Fibroblast of villous mesenchyme (primary cell): ENCODE measurements at places on chromosomes 13 and 19. TPM values are rescaled to one million over a fixed set of nuclear protein-coding genes. Genes with fewer than 3 reads are reported as not detected.

DNA sequence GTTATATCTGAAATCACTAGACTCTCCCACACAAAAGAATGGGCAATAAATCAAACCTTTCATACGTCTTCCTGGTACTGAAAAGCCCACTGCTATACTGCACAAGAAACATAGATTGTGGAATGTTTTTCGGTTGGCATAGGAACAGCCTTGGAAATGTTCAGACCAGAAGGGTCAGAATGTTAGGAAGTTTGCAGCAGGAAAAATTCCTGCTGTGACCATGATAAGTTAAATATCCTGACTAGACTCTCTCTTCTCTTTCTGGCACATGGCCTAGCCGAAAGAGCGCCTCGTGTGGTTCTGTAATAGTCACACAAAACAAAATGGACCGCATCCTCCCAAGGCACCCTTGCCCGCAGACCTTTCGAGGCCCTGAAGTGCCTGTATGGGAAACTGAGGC is 427.2 kb downstream of the COG6 start:
- peak; percentile 58 for DNase-seq

- no peak for DNase-seq
These were observed 11.0 kb upstream of the TPT1 start for GRCh38 chr13:45352031-45352430.

Gene CNFN
- total RNA-seq: 0.32 TPM in 1 of 2 replicates, not detected in the other

Gene PLK5
- total RNA-seq: under 0.01 TPM in 1 of 2 replicates, not detected in the other

Gene IZUMO2
- total RNA-seq: not detected in 2 replicates

Gene CGB8
- not detected in 2 replicates for total RNA-seq

DNA sequence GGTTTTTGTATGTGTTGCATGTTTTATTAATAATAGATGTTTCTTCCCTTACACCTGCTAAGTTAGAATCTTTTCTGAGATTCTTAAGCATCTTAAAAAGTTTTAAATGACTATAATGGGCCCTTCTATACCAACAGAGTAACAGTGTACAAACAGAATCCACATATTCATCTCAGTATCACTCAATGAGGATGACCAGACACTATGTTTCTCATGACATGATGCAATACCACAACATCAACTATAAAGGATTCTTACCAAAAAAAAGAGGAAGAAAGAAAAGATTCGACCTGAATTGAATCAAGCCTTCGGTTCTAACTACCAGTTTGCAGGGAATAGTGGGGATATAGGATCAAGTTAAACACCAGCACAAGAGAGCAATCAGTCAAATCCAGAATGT is 56.5 kb downstream of the INTS6 start:
- DNase-seq: peak; percentile 75

DNA sequence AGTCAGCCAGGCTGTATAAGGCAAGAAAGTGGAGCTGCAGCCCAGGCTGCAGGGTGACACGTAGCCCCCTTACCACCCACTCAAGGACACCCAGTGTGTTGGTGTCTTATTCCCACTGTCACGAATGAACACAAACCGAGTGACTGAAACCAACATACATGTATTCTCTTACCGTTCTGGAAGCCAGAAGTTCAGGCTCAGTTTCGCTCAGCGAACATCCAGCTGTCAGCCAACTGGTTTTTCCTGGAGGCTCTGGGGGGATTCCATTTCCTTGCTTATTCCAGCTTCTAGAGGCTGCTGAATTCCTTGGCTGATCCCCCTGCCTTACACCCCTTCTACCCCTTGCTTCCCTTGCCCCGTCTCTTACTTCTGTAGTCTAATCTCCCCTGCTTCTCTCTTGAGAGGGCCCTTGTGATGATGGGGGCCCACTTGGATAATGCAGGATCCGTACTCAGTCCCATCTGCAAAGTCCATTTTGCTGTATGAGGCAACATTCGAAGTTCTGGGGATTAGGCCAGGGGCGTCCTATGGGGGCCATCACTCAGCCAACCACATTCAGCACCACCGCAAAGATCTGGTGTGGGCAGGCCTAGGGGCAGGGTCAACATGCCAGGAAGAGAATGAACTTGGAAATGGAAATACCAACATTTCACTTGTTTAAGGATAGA is 47.3 kb upstream of the MTIF3 start:
- DNase-seq: no peak

Gene MATK
- total RNA-seq: not detected in 2 replicates

DNA sequence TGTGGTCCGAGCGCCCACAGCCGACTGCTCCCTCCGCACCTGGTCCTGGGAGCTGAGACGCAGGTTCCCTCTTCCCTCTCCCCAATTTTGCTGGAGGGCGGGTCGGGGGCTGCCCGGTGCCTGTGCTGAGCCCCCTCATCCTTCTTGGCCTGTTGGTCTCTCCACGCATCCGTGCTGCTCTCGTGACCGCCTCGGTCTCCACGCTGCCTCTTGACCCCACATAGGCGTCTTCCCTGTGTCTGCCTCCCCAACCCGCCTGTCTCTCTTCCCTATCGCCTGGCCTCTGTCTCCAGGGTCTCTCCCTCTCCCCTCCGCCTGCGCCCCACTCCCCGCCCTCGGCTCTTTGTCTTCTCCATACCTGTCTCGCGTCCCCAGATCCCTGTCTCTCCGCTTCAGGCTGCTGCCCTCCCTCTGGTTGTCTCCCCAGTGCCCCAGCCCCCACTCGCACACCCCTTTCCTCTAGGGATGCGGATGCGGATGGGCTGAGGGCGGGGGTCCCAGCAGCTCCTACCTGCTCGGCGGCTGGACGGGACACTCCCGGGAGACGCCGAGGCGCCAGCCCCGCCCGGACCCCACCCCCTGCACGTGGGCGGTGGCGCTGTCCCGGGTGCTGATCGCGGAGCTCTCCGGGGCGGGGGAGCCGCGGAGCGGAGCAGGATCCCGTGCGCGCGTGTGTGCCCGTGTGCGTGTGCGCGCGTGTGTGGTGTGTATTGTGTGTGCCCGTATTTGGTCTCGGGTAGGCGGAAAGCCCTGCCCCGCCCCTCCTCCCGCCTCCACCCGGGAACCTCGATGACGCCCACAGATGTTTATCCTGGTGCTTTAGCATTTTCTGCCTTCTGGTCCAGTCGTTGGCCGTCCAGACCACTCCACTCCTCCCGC is at the start of gene SYT5:
SYT5 (minus strand) TSS at position 684 of the 879 bp plus-strand sequence. CDS start 1,248 bp downstream, outside the sequence.
- DNase-seq: peak; percentile 24

Gene NLRP5
- total RNA-seq: not detected in 2 replicates

- no peak for DNase-seq
These were observed 170.0 kb downstream of the TNFSF13B start for GRCh38 chr13:108439556-108439955.

DNA sequence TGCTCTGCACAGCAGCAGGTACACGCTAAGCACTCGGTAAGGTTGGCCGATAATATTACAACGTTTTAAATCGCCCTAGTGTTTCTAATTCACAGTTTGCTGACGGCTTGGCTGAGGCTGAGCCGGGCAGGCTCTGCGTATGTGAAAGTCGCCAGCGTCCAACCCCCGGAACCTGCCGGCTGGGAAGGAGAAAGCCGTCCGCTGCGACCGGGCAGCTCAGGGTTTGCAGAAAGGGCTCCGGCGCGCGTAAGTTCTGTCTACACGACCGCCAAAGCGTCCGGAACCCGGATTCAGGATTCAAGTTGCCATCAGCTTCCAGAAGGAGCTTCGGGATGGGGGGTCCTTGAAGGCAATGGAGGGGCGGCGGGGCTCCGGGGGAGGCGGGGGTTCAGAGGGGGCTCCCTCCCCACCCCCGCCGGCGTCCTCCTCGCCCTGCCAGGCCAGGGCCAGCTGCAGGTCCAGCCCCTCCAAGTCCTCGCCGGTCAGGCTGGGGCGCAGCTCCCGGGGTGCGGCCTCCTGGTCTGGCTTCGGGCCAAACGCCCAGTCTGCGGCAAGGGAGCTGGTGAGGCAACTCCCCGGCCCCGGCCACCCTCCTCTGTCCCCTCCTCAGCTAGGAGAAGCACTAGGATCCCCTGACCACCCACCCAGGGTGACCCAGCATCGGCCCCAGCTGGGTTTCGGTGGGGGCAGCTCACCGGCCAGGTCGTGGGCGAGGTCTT is 575 bp downstream of the SMIM44 start:
- no peak for DNase-seq

Gene KIR3DL1
- not detected in 2 replicates for total RNA-seq

- no peak for DNase-seq
These were observed 27.6 kb downstream of the MAU2 start for GRCh38 chr19:19348266-19348665.

Gene TMEM145
- not detected in 2 replicates for total RNA-seq

- no peak for DNase-seq
These were observed 30.7 kb downstream of the INSR start for GRCh38 chr19:7263521-7263920.

Gene TMEM255B
- 0.43 and 1.6 TPM in 2 replicates for total RNA-seq

- peak; percentile 99 for DNase-seq
These were observed 6.4 kb downstream of the AXL start for GRCh38 chr19:41225238-41226052.

DNA sequence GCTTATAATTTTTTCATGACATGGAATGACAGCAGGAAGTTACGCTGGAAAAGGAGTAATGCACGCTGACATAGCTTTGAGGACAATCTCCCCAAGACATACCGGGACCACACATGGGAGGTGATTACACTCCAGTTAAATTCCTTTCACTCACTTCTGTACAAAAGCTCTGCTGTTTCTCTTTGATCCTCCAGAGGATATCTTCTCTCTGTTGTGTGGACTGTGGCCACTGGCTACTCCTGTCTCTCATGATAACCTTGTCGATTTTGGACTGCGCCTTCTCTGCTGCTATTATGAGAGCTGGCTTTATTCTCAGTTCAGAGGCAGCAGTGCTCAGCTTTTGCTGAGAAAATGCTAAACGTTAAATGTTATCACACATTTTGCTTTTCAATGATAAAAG is 464.6 kb downstream of the FGF9 start:
- no peak for DNase-seq

- DNase-seq: no peak
These were observed 46.8 kb upstream of the FNDC3A start for GRCh38 chr13:48928757-48929430.

Gene ZNF285
- 1.6 and 3.9 TPM in 2 replicates for total RNA-seq

Gene NUCB1
- 139 and 154 TPM in 2 replicates for total RNA-seq

DNA sequence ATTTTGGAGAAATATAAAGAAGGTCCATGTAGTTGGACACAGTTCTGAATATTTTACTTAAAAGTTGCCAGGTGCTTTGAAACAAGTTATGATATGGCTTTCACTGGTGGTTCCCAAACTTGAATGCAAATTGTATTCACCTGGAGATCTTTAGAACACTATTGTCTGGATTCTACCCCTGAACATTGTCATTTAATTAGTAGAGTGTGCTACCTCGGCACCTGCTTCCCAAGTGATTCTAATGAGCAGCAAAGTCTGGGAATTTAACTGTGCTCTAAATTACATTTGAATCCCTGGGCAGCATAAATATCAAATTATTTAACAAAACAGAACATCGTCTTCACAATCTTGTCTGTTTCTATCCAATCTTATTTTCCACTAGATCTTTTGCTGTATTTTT is 2483.3 kb downstream of the PCDH9 start:
- DNase-seq: no peak

Gene CEACAM4
- not detected in 2 replicates for total RNA-seq

- DNase-seq: peak; percentile 26
These were observed 25.8 kb upstream of the MAP3K10 start for GRCh38 chr19:40165362-40165937.

- DNase-seq: no peak
These were observed 89.4 kb downstream of the SLC25A15 start for GRCh38 chr13:40878823-40879222.

DNA sequence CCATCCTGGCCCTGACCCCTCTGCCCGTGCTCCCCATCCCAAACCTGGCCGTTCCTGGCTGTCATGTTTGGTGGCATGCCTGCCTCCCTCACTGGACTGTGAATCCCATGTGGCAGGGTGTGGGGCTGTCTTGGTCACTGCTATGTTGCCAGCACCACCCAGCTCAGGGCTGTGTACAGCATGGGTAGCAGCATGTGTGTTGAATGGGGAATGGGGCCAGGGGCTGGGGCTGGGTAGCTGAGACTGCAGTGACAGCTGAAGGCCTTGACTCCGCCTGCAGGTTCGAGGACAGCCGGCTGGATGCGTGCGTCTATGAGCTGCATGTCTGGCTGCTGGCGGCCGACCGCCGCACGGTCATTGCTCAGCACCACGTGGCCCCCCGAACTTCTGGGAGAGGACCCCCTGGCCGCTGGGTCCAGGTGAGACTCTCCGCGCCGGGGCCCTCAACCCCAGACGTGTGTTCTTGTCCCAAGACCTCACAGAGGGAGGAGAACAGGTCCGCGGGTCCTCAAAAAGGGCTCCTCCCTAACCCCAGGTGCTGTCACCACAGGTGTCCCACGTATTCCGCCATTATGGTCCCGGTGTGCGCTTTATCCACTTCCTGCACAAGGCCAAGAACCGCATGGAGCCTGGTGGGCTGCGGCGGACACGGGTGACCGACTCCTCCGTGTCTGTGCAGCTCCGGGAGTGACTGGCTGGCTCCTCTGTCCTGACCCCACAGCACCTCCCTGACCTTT is 3.5 kb downstream of the NCCRP1 start:
- no peak for DNase-seq

GRCh38 chr13:46743191-46743590 is 53.8 kb downstream of the ESD start:
- DNase-seq: no peak

GRCh38 chr19:37966211-37966661 is 59.2 kb downstream of the SIPA1L3 start:
- no peak for DNase-seq

DNA sequence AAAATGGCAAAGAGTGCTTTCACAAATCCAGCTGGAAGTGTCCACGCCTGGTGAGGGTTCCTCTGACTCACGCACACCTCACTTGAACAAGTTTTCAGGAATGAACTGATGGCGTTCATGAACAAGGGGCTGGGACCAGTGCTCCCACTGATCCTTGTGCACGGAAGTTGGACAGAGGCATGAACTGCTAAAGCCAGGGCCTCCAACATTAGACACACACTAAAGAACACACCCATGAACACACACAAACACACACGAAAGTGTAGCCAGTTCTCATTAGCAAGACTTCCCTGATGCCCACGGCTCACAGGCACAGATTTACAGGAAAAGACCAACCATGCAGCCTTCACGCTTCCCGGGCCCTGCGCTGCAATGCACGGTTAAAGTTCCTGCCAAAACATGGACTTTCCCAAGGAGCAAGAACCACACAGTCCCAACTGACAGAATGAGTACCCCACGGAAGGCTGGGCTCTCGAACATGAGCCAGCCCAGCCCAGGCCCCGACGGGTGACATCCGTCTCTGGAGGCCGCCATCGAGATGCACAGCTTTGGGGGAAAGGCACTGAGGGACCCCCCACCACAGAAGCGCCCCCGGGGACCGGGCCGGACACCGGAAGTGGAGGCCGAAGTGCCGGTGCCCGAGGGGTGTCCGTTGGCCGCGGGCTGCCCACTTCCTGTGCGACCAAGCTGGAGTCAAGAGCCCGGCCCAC is 808 bp downstream of the DNMT1 start:
- DNase-seq: peak; percentile 29

DNA sequence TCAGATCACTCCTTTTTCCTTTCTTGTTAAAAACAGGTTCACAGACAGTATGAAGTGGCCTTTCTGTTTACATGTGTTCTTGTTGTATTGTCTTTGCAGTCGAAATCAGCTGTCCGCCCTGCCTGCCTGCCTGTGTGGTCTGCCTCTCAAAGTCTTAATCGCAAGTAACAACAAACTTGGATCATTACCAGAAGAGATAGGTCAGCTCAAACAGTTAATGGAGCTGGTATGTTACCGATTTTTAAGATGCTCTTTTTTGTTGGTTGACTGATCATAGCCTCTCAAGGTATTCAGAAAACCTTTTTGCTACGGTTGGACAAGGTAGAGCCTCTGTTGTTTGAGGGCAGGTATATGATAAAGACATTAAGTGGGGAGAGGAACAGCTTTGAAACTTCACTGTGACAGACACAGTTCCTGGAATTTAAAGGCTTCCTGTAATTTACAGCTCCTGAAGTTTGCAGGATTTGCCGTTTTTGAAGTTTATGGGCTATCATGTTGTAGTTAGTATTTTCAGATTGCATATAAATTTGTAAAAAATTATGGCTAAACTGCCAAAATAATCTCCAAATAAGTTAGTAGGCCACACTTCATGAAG is 116.1 kb downstream of the LRCH1 start:
- DNase-seq: peak; percentile 38
